CD4-positive, alpha-beta T cell treated with Interleukin-4 for 4 hours (primary cell): ENCODE measurements at places on chromosomes 2 and 18.

- peak; percentile 14 for DNase-seq
Observed at GRCh38 chr2:197328461-197328860, 17.9 kb upstream of the ANKRD44 start.

- DNase-seq: no peak
Observed at GRCh38 chr2:124646166-124646815, 621.2 kb downstream of the CNTNAP5 start.

- DNase-seq: no peak
Observed at GRCh38 chr2:38512211-38512610, 90.5 kb downstream of the HNRNPLL start.

DNA sequence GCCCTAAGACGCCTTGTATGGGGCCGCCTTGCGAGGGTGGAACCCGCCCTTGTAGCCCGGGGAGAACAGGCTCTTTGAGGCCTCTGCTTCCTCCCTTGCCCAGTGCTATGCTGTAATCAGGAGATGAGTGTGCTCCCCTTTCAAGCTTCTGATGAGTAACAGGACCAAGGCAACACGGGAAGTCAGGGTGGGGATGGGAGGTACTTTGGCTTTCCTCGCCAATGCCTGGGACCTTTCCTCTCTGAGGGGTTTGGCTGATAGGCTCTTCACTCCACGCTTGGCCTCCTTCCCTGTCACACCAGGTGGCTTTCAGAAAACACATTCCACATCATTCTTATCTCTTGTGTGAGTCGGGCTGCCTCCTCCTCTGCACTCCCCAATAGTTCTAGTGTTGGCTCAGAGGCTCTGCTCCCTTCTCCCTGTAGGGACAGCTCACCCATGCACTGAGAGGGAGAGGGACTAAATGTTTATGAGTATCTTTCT lies 223.7 kb upstream of the TRIB2 start:
- DNase-seq: peak; percentile 73

- no peak for DNase-seq
Observed at GRCh38 chr2:115083225-115083624, 640.8 kb downstream of the DPP10 start.

DNA sequence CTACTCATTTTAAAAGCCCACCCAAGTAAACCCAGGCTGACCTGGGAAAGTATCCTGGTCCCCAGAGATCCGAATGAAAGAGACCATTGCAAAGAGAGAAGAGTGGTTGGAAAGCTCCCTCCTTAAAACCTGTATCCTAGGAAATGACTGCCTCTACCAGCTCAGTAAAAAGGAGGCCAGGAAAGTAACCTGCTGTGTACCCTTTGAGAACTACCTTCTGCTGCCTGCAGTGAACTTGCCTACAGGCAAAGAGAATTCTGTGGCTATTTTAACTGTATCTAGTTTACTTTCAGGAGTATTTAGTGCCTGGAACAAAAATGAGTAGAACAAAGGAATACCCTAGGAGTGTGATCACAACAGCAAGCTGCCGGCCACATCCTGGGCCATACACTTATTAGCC lies 641.7 kb upstream of the NRXN1 start:
- no peak for DNase-seq

DNA sequence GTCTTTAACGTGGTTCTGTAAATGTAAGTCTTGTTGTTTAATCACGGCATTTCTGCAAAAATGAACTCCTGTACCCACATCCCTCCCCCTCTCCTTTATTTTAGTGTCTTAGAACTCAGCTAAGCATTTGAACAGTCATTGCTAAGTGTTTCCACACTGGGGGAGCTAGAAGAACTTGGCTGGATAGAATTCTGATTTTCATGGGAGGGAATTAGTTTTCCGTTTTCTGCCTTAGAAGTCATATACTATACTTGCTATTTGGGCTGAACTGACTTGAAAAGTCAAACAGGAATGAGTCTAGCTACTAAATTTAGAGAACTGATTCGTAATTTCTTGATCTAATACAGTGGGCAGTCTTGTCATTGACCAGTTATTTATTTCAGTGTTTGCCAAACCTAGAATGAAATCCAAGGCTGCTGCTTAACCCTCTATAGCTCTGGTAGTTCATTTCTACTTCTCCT lies 61.1 kb downstream of the FMNL2 start:
- DNase-seq: no peak

GRCh38 chr2:179440642-179441251 lies 176.1 kb upstream of the SESTD1 start:
- DNase-seq: peak; percentile 35

- DNase-seq: no peak
Observed at GRCh38 chr18:61199171-61199848, 133.9 kb upstream of the CDH20 start.

- no peak for DNase-seq
Observed at GRCh38 chr2:205946226-205946625, 139.7 kb downstream of the INO80D start.

GRCh38 chr2:197888321-197888720 lies 83.9 kb downstream of the PLCL1 start:
- DNase-seq: no peak

DNA sequence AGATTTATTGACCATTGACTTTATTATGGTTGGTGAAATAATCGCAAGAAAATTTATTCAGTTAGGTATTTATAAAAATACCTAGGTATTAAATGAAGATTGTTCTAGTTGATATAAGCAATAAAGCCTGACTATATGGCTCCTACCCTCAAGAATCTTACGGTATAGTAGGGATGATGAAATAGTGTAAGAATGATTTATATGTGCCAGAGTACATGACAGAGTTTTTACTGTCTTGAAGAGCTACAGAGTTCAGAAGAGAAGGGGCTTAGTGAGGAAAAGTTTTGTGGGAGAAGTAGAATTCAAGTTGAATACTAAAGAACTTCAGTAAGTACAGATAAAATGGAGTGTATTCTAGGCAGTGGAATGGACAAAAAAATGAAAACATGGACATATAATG lies 9.7 kb downstream of the CREB1 start:
- no peak for DNase-seq

DNA sequence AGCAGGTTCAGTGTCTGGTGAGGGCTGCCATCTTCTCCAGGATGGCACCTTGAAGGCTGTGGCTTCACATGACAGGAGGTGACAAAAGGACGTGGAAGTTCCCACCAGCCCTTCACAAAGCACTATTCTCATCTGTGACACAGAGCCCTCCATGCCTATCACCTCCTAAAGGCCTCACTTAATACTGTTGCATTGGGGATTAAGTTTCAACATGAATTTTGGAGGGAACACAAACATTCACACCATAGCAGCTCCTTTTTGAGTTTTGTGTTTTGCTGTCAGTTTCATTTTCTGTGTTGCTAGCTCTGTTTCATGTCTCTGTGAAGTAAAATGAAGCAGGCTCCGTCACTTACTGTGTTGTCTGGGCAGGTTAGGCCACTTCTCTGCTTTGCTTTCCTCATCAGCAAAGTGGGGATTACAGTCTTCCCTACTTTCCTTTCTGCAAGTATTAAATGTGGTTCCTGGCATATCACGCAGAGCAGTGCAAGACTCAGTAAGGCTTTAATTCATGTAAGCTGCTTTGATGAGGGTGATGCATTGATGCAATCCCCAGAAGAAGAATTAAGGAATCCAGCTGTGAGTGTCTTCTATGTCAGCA lies 31.6 kb downstream of the LIMS1 start:
- peak; percentile 21 for DNase-seq

DNA sequence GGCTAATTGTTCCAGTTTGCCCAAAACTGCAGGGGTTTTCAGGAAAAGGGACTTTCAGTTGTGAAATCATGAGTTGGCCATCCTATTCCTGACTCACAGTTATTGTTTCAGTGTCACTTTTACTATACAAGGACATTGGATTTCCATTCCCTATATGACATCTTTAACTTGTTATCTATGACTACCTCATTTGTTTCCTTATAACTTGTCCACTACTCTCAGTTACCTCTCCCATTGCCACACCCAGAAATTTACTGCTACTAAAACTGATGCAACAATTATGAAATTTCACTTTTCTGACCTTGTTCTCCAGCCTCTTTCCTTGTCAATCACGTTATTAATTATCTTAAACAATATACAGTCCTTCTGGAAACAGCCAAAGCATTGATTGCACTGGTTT lies 116.5 kb upstream of the ZNF804A start:
- DNase-seq: no peak

DNA sequence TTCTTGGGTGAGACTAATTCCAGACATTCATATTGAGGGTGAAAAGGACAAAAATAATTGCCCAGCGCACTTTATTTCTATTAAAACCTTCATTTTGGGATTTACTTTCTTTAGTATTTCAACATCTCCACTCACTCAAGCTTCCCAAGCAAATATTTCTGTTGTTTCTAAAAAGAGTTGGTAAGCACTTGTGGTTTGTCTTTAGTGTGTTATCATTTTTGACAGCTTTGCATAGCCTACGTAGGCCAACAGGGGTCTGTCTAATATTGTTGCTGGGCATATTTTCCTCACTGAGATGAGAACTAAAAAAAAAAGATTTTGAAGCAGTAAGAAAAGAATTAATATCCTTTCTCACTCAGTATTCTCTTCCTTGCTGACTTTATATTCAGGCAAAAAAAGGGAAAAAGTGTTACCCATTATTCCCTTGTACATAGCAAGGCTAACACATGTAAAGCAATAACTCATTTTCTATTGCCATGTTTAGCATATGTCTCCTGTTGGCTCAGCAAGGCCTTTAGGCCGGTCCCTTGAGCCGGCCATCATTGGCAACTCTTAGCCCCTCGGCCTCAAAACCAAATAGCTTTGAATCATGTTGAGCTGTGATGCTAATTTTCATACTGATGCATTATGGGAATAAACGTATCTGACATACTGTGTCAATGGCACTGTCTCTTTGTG lies 494.2 kb downstream of the ARHGAP15 start:
- no peak for DNase-seq

DNA sequence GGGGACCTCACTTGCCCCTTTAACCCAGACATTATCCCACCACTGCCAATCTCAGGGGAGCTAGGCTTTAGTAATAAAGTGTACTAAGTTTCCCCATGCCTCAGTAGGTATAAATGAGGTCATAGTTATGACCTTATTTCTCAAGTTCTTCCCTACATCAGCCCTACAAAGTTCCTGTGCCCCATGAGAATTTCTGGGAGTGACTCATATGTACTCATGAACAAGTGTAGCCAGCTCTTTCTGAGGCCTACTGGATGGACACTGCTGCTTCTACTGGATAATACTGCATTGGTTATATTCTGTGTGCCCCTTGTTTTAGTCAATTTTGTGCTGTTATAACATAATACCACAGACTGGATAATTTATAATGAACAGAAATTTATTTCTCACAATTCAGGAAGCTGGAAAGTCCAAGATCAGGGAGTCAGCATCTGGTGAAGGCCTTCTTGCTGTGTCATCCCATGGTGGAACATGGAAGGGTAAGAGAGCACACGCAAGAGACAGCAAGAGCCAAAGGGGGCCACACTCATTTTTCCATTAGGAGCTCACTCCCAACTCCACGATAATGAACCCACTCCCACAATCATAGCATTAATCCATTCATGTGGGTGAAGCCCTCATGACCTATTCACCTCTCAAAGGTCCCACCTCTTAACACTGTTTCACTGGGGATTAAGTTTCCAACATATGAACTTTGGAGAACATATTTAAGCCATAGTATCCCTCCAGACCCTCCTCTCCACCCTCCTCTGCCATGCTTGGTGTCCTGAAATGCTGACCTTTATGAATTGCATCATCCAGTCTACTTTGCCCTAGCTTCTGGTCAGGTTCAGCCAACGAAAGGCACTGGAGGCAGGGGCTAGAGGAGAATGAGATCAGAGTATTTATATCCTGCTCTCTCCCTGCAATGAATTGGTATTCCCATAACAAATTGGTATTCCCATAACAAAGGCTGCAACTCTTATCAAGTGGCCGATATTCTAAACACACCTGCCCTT lies 25.4 kb upstream of the ST3GAL5 start:
- no peak for DNase-seq

GRCh38 chr2:118443596-118443995 lies 355.3 kb downstream of the INSIG2 start:
- DNase-seq: no peak

- peak; percentile 15 for DNase-seq
Observed at GRCh38 chr2:213243189-213244044, 40.8 kb upstream of the SPAG16 start.

GRCh38 chr2:14861181-14861580 lies 228.7 kb downstream of the LRATD1 start:
- DNase-seq: no peak

GRCh38 chr2:165629776-165630175 lies 160.3 kb downstream of the CSRNP3 start:
- DNase-seq: no peak

GRCh38 chr2:99609851-99610381 lies 120.1 kb upstream of the REV1 start:
- DNase-seq: no peak

GRCh38 chr18:34531110-34531509 lies 179.0 kb upstream of the DTNA start:
- DNase-seq: no peak

DNA sequence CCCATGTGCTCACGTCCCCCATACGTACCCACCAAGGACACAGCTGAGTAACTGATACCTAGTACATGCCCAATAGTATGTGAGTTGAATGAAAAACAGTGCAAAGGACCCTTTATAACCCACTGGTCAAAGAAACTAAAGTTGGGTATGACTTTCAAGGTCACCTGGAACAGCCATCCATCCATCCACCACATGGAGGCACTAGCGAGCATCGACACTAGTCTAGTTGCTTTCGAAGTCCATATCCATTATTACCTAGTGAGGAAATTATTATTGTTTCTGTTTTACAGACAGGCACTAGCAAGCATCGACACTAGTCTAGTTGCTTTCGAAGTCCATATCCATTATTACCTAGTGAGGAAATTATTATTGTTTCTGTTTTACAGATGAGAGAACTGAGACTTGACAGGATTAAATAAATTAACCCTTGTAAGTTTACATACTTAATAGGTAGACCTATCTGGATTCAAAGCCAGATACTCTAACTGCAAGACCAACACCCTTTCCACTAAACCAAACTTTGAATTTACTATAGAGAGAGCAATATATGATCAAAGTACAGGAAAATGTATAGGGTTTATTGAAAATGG lies 233.7 kb downstream of the METTL4 start:
- DNase-seq: peak; percentile 44

- DNase-seq: no peak
Observed at GRCh38 chr2:141103216-141103615, 1027.6 kb downstream of the LRP1B start.

DNA sequence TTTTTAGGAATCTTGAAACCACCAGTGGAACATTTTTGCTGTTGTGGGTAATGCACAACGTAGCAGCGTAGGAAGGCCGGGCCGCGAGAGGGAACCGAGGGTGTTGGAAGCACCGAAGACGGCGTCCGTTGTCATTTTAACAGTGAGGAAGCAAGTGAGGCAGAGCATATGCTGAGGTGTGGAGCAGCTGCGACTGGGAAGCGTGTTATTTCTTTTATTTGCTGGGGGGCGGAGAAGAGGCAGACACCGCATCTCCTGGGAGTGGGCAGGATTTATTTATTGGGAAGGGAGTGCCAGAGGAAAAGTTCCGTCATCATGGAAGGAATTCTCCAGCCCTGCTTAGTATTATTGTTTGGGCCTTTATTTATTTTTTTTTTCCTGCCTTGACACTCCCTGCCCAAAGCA lies 232.8 kb downstream of the KLHL29 start:
- no peak for DNase-seq

GRCh38 chr2:118954297-118955060 lies 12.5 kb downstream of the MARCO start:
- peak; percentile 9 for DNase-seq

GRCh38 chr2:221335219-221335752 lies 236.8 kb downstream of the EPHA4 start:
- no peak for DNase-seq
